ENCODE measurements at places on chromosomes 1 and 21.

DNA sequence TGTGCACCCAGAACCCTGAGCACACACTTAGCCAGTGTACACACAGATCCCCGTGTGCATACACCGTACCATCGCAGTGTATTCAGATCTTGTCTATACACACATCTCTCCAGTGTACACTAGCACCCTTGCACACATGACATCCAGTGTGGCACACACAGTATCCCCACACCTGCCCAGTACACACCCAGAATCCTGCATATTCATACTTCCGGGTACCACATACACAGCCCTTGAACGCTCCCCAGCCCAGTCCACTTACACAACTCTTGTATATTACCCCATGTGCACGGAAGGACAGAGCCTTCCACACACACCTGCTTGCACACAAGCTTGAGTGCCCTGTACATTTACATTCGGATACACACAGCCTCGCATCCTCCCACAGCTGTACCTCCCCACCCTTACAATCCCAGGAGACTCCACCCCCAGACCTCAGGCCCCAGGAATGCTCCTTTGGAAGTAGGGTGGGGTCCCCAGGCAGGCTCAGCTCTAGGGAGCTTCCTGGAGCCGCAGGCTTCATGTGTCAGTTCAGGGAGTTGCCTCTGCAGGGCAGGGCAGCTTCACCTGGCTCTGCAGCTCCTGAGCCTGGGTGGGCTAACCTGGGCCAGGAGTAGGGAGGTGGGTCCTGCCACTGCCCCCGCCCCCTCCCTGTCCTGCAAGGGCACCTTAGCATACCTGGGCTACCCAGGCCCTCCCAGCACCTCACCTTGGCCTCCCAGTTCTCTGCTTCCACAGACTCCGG is 46.2 kb downstream of the AHDC1 start:
- DNase-seq, result no peak

GRCh38 chr21:26117324-26117971 is 53.1 kb downstream of the APP start:
- no peaks in the 10 kb centered on the region for H3K27me3 ChIP-seq
- H3K4me1 ChIP-seq, result peaks cover 36% of the 10 kb centered on the region
- H3K4me3 ChIP-seq, result no peak overlapping the region
- H3K36me3 ChIP-seq, result no peaks in the 10 kb centered on the region

DNA sequence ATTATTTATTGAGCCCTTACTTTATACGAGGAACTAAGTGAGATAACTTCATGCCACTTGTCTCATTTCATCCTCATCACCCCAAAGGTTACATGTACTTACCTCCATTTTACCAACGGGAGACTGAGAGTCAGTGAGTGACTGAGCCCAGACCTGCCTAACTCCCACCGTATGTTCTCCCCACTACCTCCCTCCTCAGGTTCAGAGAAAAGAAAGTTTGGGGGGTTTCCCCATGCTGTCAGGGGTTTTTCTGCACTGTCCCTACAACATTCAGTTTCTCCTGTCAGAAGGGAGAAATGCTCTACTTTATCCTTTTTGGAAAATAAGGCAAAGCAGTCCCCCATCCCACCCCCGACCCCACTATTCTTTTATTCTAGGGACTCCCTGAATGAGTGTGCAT is 32.9 kb downstream of the FAM78B start:
- DNase-seq, result no peak
- no peak overlapping the region for H3K4me3 ChIP-seq
- no peaks in the 10 kb centered on the region for H3K27me3 ChIP-seq
- H3K27ac ChIP-seq, result no peak overlapping the region
- no peaks in the 10 kb centered on the region for H3K4me1 ChIP-seq
- H3K36me3 ChIP-seq, result no peaks in the 10 kb centered on the region

GRCh38 chr1:106659490-106660244 is 396.8 kb upstream of the PRMT6 start:
- no peak overlapping the region for H3K27ac ChIP-seq
- H3K36me3 ChIP-seq, result no peaks in the 10 kb centered on the region
- no peaks in the 10 kb centered on the region for H3K4me1 ChIP-seq
- H3K27me3 ChIP-seq, result no peaks in the 10 kb centered on the region
- H3K4me3 ChIP-seq, result no peak overlapping the region
- no peak for DNase-seq

- no peak overlapping the region for H3K4me3 ChIP-seq
- no peak overlapping the region for H3K27ac ChIP-seq
- DNase-seq, result no peak
Measured at GRCh38 chr1:182703539-182703938, 19.2 kb upstream of the RGS8 start.

DNA sequence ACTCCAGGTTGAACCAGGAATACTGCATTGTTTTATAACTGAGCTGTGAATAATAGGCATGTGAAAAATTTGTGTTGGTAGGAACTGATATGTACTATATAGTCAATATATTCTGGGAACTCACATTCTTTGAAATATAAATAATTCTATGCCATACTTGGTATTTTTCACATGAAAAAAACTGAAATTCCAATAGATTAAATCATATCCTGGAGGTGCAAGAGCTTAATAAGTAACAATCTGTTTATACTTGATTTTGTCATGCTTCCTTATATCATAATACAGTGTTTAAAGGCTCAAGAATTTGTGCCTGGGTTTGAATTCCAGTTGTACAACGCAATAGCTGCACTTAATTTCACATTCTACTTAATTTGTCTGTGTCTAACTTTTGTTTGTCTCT is 387.0 kb downstream of the USP25 start:
- H3K4me3 ChIP-seq, result peak overlapping the region; percentile 62
- H3K27ac ChIP-seq, result peak overlapping the region; percentile 83
- peaks cover 40% of the 10 kb centered on the region for H3K4me1 ChIP-seq
- DNase-seq, result peak; percentile 65
- H3K36me3 ChIP-seq, result no peaks in the 10 kb centered on the region
- no peaks in the 10 kb centered on the region for H3K27me3 ChIP-seq

DNA sequence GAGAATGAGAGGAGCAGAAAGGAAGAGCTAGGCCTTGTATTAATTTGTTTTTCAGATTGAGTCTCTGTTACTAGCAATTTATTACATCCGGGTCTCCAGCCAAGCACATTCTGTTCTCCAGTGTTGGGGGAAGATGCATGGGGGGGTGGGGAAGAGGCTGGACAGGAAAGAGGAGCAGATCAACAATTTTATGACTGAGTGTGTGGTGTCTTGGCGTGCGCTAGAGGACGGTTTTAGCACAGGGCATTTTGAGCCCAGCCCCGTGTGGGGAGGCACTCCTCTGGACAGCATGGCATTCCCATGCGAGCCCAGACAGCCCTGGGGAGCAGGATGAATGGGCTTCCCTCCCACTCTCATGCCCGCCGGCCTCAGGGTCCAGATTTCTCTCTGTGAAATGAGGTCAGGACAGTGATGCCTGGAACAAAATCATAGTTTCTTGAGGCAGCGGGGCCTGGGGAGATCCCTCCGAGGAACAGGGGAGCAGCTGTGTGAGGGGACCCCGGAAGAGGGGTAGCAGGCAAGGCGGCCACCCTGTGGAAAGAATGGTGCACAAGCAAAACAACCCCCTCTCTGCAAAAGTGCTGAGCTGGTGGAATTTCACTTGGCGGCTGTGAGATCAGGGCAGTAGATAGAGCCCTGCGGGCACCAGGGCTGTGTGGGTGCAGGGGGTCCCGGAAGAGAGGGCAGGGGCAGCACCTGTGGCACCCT is 16.3 kb downstream of the SOX13 start:
- peaks cover 9% of the 10 kb centered on the region for H3K4me1 ChIP-seq
- H3K36me3 ChIP-seq, result no peaks in the 10 kb centered on the region
- no peak overlapping the region for H3K4me3 ChIP-seq
- H3K27me3 ChIP-seq, result no peaks in the 10 kb centered on the region

DNA sequence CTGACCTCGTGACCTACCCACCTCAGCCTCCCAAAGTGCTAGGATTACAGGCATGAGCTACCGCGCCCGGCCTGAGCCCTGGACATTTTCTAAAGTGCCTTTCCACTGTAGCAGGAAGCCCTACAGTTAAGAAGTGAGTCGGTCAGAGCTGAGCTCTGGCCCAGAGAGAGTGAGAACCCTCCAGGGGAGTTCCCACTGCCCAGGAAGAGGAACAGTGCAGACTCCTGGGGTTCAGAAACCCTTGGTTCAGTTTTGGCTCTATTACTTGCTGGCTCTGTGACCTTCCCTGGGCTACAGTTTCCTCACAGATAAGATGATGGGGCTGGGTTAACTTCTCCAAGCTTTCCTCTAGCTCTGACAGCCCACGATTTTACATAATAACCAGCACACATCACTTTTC is 20.9 kb downstream of the SLC9A1 start:
- H3K27ac ChIP-seq, result no peak overlapping the region
- H3K36me3 ChIP-seq, result no peaks in the 10 kb centered on the region
- no peak overlapping the region for H3K4me3 ChIP-seq
- no peaks in the 10 kb centered on the region for H3K27me3 ChIP-seq

- no peaks in the 10 kb centered on the region for H3K36me3 ChIP-seq
- no peak within 1 kb of the TSS for H3K27ac ChIP-seq
- H3K27me3 ChIP-seq, result peaks cover 43% of the 10 kb centered on the region
- peak within 1 kb of the TSS; percentile 68 for H3K4me3 ChIP-seq
- H3K4me1 ChIP-seq, result no peaks in the 10 kb centered on the region
Measured at GRCh38 chr1:39671793-39672550, at the start of gene NT5C1A. TSS of gene NT5C1A (minus strand) at chr1:39672107. CDS start at chr1:39672038, 69 bp downstream.

DNA sequence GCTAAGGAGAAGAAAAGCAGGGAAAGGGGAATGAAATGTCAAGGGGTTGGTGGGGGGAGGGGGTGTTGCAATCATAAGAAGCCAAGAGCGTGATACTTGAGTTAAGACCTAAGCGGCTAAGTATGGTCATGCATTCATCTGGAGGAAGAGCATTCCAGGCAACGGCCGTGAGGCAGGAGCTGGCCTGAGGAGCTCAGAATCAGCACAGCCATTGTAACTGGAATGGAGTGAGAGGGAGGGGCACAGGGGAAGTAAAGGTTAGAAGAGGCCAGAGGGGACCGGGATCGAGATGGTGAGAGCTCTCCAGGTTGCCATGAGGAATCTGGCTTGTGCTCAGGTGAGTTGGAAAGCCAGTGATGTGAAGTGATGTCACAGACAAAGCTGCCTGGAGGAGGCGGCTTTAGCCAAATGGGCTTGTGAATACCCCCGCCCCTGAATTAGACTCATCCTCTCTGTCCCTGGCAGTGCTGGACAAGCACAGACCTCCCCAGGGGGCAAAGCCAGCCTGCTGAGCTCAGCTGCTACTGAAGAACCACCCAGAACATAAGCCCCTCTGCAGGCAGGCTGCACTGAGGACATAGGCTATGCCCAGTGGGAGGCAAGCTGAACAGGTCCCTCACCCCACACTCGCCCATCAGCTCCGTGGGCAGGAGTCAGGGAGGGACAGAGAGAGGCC is 61.1 kb upstream of the LAPTM5 start:
- no peak overlapping the region for H3K4me3 ChIP-seq
- H3K36me3 ChIP-seq, result no peaks in the 10 kb centered on the region
- DNase-seq, result no peak
- H3K27ac ChIP-seq, result no peak overlapping the region
- no peaks in the 10 kb centered on the region for H3K27me3 ChIP-seq
- H3K4me1 ChIP-seq, result peaks cover 21% of the 10 kb centered on the region

GRCh38 chr21:44845418-44846223 is 27.8 kb upstream of the SUMO3 start:
- DNase-seq, result peak; percentile 80
- H3K4me1 ChIP-seq, result peaks cover 9% of the 10 kb centered on the region
- H3K36me3 ChIP-seq, result peaks cover 19% of the 10 kb centered on the region
- peak overlapping the region; percentile 73 for H3K27ac ChIP-seq
- 0 out of 2 replicates have a peak, but pooled peaks cover 6% of the 10 kb centered on the region for H3K27me3 ChIP-seq

GRCh38 chr1:166836733-166837132 is 2.5 kb upstream of the POGK start:
- H3K27ac ChIP-seq, result no peak overlapping the region
- peak; percentile 40 for DNase-seq
- H3K4me1 ChIP-seq, result peaks cover 15% of the 10 kb centered on the region
- H3K36me3 ChIP-seq, result peaks cover 10% of the 10 kb centered on the region

- no peaks in the 10 kb centered on the region for H3K4me1 ChIP-seq
- no peaks in the 10 kb centered on the region for H3K27me3 ChIP-seq
- H3K27ac ChIP-seq, result no peak overlapping the region
- no peak for DNase-seq
- no peak overlapping the region for H3K4me3 ChIP-seq
Measured at GRCh38 chr1:7425771-7426170, 345.3 kb upstream of the VAMP3 start.

DNA sequence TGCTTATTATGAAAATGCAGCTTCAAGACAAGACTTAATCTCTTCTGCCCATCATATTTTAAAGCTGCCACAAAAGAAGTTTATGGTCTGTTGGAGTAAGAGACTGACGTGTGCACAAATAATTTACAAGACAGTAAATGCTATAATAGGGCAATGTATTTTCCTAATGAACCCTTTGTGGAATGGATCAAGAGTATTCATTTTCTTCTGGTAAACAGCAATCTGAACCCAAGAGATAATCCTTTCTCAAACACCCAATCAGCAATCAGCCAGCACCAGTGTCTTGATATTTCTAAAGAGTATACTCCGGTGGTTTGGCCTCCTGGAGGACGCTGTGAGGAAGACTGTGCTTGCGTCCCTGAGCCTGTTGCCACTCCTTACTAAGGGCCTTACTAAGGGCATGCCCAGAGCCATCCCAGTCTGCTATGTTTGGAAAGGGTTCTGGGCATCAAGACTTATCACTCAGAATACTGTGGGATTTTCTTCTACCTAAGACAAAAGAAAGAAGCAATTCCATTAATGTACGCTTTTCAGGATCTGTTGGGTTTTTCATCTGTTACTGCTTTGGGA is 48.8 kb upstream of the LRRC8D start:
- no peaks in the 10 kb centered on the region for H3K36me3 ChIP-seq
- no peak for DNase-seq
- no peaks in the 10 kb centered on the region for H3K4me1 ChIP-seq
- H3K27ac ChIP-seq, result no peak overlapping the region
- H3K27me3 ChIP-seq, result no peaks in the 10 kb centered on the region

GRCh38 chr1:203521812-203522211 is 27.9 kb downstream of the OPTC start:
- H3K4me1 ChIP-seq, result peaks cover 35% of the 10 kb centered on the region
- H3K36me3 ChIP-seq, result no peaks in the 10 kb centered on the region
- no peak for DNase-seq
- no peak overlapping the region for H3K27ac ChIP-seq

- H3K4me3 ChIP-seq, result no peak overlapping the region
- no peak for DNase-seq
- H3K27me3 ChIP-seq, result no peaks in the 10 kb centered on the region
- no peak overlapping the region for H3K27ac ChIP-seq
- H3K36me3 ChIP-seq, result no peaks in the 10 kb centered on the region
Measured at GRCh38 chr1:15837931-15838330, 9.6 kb upstream of the SPEN start.

DNA sequence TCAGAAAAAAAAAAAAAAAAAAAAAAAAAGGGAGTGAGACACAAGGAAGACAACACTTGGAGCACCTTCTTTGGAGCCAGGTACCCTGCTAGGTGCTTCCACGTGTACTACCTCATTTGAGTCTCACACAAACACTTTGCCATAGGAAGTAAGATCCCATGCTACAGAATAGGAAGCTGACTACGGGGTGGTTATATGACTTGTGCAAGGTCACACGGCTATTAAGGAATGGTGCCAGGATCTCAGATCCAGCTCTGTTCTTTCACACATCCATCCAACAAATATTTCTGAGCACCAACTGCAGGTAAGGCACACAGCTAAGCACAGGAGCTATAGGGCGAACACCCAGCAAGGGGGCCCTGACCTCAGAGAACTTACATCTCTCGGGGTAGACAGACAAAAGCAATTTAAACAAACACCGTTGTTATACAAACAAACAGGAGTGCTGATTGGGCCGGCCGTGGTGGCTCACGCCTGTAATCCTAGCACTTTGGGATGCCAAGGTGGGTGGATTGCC is 22.4 kb downstream of the PTAFR start:
- H3K27me3 ChIP-seq, result no peaks in the 10 kb centered on the region
- H3K27ac ChIP-seq, result no peak overlapping the region
- H3K36me3 ChIP-seq, result no peaks in the 10 kb centered on the region

All from GM23248 (cell line).